ENCODE measurements at places on chromosomes 6 and 20.

DNA sequence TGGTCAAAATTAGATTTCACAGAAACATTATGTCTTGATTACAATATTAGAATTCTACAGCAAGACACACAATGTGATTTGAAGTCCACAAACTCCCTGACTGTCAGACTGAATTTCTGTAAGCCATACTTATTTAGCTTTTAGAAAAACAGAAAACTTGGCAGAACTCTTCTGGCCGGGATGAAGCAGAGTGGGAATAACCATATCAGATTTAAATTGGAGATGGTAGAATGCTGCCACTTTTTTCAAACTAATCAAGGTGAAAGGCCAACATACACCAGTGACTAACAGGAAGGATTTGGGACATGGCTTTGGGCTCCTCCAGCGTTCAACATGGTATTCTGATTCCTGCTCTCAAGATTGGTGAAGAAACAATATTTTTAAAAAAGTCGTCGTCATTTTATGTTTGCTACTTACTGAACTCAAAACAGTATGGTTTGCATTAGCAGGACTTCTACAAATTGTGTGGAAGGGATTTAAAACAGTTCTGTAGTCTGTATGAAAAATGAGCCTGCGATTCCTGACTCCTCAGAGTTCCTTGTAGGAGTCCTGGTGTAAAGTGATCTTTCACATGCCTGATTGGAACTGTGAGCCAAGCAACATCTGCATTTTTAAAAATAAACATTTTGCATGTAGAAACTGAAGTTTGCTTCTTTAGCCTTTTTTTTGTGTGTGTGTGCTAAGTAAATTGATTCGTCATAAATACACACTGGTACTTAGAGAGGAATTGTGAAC is 297.9 kb upstream of the SOX4 start:
- no peak for DNase-seq

- DNase-seq = no peak
Measured at GRCh38 chr6:46012834-46013233, 2.8 kb downstream of the CLIC5 start.

- DNase-seq = no peak
Measured at GRCh38 chr20:56776345-56776744, 147.2 kb downstream of the TFAP2C start.

DNA sequence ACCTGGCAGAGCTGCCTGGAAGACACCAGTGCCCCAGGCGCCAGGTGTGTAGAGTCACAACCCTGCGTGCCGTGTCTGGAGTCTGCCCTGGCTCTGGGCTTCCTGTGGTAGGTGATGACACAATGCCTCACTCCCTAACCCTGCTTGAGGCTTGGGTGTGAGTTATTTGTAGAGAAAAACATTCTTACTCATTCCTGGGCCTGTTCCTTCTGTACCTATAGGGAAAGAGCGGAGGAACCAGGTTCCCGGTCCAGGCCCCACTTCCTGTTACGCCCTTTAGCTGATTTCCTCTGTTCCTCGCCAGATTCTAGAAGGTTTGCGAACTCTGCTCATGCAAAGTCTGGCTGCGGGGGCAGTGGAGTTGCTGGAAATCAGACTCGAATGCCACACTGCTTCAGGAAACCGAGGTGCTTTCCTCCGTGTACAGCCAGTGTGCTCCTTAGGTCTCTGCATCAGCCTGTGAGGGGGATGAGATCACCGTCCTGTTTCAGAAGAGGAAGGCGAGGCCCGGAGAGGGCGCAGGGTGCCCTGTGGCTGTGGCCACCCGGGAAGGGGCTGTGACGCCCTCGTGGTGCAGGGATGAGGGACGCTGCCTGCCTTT is 67.1 kb upstream of the DUSP22 start:
- no peak for DNase-seq

- DNase-seq = no peak
Measured at GRCh38 chr6:28353356-28353755, 3.6 kb downstream of the ZKSCAN3 start.

DNA sequence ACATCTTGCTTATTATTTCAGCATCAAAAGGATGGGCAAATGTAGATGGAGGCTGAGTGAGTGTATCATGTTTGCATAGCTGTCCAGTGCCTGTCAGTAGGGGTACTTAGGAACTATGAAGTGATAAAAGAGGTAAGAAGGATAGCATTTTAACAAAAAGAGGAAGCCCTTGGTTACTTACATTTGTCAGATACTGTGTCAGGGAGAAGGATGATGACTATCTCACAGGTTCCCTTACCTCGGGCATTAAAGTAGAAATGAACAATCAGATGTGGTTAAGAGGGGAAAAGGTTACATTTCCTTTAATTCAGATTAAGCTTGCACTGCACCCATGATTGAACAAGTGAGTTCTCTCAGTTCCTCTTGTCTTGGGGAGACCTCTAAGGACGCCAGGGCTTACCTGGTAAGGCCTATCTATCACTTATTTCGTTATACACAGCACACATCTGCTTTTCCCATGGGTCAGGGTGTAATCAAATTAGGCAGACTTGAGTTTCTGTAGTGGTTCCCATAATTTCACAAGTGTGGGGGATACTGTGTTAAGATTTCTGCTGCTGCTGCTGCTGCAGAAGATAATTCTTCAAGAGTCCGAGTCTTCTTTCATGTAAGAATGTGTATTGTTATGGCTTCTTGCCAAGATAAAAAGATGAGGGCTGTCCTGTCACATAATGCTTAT is 4.5 kb downstream of the FOXO3 start:
- no peak for DNase-seq

DNA sequence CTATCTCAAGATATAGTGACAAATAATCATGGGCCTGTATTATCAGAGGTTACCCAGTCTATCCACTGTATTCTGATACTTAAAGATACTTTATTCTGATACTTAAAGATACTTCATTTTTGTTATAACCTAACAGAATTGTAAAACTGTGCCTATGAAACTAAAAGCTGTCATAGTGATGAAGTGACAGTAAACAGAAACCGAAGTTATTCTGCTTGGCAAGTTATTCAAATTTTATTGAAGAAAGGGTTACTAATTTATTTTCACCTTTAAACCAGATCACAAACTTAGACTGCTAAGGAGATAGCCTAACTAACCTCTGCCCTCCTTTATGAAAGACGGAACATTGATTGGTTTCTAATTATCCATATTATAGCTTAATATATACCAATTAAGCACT is 604.6 kb upstream of the IMPG1 start:
- DNase-seq = no peak

GRCh38 chr6:34515473-34516387 is 40.4 kb downstream of the SPDEF start:
- DNase-seq = no peak

Data from right renal cortex interstitium (tissue), 3 donors.